ENCODE measurements at places on chromosomes 12 and 14. TPM values are rescaled to one million over a fixed set of nuclear protein-coding genes. Genes with fewer than 3 reads are reported as not detected.

GRCh38 chr14:91575469-91576208, 65.5 kb upstream of the PPP4R3A start:
- H3K4me1 ChIP-seq = no peaks in the 10 kb centered on the region
- H3K36me3 ChIP-seq = no peaks in the 10 kb centered on the region
- no peak for DNase-seq
- no peak overlapping the region for H3K4me3 ChIP-seq
- peaks cover 14% of the 10 kb centered on the region for H3K27me3 ChIP-seq
- H3K27ac ChIP-seq = no peak overlapping the region

DNA sequence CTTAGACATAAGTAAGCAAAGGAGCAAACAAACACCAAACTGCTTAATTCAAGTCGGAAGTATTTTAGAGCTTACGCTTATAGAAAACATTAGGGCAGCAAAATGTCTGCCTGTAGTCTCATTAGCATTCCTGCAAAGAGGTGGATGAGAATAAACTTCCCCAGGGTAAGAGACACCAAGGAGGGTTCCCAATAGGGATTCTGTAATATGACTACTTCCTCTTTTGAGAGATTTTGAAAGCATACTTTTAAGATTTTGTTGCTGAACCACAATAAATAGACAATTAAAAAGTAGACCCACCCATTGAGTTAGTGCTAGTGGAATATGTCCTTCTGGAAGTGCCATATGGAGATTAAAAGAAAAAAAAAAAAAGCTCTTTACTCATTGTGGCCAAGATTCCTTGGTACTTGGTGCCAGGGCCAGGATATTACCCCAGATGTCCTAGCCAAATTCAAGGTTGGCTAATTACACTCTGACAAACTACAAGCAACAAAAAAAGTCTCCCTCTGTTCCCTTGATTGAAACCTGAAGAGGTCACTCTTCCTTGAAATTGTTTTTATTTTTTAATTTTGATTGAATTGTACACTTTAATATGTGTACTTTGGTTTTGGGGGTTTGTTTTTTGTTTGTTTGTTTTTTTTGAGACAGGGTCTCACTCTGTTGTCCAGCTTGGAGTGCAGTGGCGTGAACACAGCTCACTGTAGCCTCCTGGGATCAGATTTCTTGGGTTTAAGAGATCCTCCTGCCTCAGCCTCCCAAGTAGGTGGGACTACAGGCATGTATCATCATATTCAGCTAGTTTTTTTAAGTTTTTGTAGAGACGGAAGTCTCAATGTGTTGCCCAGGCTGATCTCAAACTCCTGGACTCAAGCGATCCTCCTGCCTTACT, 8.7 kb downstream of the CLIP1 start:
- no peak for DNase-seq
- peaks cover 22% of the 10 kb centered on the region for H3K4me1 ChIP-seq
- H3K4me3 ChIP-seq = no peak overlapping the region
- peaks cover 7% of the 10 kb centered on the region for H3K36me3 ChIP-seq
- H3K27me3 ChIP-seq = no peaks in the 10 kb centered on the region

DNA sequence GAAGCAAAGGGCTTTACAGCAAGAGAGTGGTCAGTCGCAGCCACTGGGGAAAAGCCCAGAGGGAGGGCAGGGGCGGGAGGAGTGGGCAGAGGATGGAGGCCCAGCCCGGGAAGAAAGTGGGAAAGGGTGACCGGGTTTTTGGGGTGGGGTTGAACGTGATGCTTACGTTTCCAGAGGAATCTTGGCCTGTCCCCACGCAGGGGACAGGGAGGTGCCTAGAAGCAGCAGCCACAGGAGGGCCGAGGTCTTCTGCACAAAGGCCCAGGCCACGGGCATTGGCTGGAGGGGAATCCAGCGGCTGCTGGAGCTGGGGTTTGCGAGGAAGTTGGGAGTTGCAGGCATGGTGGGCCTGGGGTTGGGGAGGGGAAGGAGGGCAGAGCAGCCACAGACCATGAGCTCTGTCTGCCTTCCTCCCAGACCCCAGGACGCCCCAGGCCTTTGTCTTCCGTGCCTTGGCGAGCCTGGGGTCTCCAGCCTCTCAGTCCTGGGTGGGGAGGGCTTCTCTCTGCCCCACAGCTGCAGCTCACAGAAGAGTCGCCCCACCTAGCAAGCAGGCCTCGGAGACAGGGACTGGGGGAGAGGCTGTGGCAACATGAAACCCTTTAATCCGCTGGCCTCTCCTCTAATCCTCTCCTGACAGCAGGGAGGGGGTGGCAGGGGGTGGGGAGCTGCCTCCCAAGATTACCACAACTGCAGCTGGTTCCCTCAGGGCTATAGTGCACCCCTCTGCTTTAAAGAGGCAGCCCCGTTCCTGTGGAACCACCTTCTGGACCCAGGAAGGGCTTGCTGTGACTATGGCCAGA, at the start of gene CACNA2D4:
Gene CACNA2D4 (minus strand): TSS at position 572 of the 803 bp plus-strand sequence. CDS start 179 bp downstream, at position 393.
- H3K4me3 ChIP-seq = peak within 1 kb of the TSS; percentile 40
- H3K4me1 ChIP-seq = no peaks in the 10 kb centered on the region
- H3K27me3 ChIP-seq = no peaks in the 10 kb centered on the region
- DNase-seq = no peak
- no peaks in the 10 kb centered on the region for H3K36me3 ChIP-seq

- no peak for DNase-seq
- H3K4me1 ChIP-seq = no peaks in the 10 kb centered on the region
- no peak overlapping the region for H3K27ac ChIP-seq
- H3K36me3 ChIP-seq = no peaks in the 10 kb centered on the region
- peaks cover 26% of the 10 kb centered on the region for H3K27me3 ChIP-seq
Measured at GRCh38 chr12:107125833-107126232, 32.5 kb upstream of the CRY1 start.

Gene NAV3
- 17.8 TPM for total RNA-seq

DNA sequence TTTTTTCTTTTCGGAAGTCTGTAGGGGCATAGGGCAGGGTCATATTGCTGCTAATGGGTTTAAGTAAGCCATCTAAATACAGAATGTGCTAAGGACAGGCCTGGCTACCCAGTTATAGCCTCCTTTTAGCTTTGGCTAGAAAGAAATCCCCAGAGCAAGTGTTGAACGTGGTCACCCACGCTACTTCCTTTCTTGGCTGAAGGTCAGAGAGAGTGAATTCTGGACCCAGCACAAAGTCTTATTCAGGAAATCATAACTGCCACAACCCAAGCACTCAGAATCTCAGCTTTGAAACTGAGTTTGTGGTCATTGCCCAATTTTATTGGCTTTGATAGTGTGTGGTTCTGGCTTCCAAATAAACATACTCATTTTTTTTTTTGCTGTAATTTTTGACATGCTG, 542.1 kb upstream of the ATP2B1 start:
- H3K27ac ChIP-seq = no peak overlapping the region
- H3K36me3 ChIP-seq = no peaks in the 10 kb centered on the region
- H3K4me3 ChIP-seq = no peak overlapping the region

Gene MEG3
- total RNA-seq = 15.6 TPM

All from upper lobe of right lung (tissue), 1 donor.